ENCODE measurements at places on chromosomes 5 and 9.

GRCh38 chr5:159096243-159096923 is 3.3 kb downstream of the EBF1 start:
- DNase-seq = no peak

GRCh38 chr5:165783024-165783423 is 2277.6 kb downstream of the MAT2B start:
- no peak for DNase-seq

GRCh38 chr9:26510137-26510536 is 382.5 kb downstream of the CAAP1 start:
- no peak for DNase-seq

DNA sequence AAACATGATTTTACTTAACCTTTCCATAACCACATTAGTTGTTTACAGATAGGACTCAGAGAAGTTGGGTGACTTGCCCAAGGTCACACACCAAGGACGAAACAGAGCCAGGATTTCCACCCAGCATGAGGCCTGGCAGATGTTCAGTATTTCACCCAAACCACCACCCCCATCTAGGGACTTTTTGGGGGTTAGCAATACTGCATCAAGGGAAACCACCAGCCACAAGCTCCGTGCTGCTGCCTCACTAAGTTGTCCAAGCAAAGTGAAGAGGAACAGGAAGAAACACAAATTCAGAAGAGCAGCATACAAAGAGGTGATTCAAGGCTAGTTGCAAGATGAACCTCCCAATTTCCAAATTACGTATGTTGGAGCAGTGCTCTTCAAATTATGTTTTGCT is 219.6 kb upstream of the RORB start:
- no peak for DNase-seq

DNA sequence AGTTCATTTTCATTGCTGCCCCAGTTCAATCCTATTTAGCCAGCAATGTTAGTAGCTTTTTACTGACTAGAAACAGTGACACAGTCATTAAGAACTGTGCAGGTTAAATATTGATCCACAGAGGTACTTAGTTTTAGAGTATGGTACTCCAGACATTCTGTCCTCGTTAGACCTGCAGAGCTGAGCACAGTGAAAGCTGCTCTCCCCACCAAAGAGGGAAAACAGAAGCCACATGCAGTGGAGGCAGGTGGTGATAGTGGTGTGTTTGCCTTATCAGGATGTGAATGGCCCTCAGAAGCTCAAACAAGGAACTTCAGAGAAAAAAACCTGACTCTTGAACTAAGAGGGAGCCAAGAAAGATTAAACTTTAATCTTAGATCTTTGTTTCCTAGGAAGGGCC is 75.5 kb downstream of the UNC13B start:
- no peak for DNase-seq

DNA sequence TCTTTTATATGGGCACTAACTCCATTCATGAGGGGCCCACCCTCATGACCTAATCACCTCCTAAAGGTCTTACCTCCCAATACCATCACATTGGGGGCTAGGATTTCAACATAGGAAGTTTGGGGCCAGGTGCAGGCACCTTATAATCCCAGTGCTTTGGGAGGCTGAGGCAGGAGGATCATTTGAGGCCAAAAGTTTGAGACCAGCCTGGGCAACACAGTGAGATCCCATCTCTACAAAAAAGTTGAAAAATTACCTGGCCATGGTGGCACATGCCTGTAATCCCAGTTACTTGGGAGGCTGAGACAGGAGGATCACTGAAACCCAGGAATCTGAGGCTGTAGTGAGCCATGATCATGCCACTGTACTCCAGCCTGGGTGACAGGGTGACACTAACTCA is 76.7 kb downstream of the MYO10 start:
- no peak for DNase-seq

- DNase-seq = no peak
These were observed 61.7 kb upstream of the ELAVL2 start for GRCh38 chr9:23887781-23888180.

- no peak for DNase-seq
These were observed 320.2 kb downstream of the MAT2B start for GRCh38 chr5:163825661-163826060.

Measured in cortex of kidney (tissue), 1 donor.